ENCODE measurements at places on chromosomes 1 and 21.

- DNase-seq: no peak
Observed at GRCh38 chr21:42007356-42007940, 2.7 kb downstream of the ZBTB21 start.

DNA sequence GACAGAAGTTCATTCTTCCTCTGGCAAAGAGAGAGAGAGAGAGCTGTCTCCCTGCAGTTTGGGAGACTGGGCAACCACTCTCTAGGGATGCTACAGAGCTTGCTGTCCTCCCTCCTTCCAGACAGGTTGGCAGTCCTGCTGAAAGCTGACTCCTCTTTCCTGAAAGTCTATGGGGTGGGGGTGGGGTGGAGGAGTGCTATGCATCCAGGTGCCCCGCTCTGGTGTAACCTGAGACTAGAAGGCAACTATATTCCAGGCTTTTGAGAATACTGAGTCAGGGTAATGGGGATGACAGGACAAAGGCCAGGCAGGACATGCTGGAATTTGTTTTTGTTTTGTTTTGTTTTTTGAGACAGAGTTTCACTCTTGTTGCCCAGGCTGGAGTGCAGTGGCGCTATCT lies 55.4 kb downstream of the OPTC start:
- no peak for DNase-seq

DNA sequence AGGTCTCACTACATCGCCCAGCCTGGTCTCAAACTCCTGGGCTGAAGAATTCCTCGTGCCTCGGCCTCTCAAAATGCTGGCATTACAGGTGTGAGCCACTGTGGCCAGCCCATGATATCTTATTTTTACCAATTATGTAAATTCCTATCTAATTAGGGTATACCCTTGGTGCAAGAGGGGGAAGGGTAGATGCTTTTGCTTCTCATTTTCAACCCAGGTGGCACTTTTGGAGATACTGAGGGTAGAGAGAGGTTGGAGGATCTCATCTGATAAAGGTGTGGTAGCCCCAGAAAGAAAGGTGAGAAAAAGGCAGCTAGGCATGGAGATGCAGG lies 17.4 kb downstream of the ENSA start:
- no peak for DNase-seq

DNA sequence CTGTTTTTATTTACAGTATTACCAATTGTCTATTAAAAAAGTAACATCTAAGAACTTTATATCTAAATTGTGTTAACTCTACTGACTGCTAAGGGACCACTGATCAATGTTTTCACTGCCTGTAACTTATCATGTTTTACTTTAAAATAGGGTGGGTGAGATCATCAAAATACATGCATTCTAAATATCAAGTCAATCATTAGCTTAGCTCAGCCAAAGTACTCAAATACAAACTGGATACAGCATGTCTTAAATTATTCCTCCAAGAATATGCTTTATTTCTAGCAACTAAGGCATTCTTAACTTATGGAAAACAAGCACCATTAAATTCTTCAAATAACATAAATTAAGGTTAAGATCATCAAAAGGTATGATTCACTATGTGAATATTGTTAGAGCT lies 638.7 kb upstream of the RGS18 start:
- DNase-seq: no peak

GRCh38 chr1:6129313-6129712 lies 50.8 kb downstream of the CHD5 start:
- no peak for DNase-seq

- DNase-seq: no peak
Observed at GRCh38 chr1:32635508-32636277, 14.7 kb downstream of the ZBTB8OS start.

GRCh38 chr1:99003581-99004253 lies 944 bp downstream of the PLPPR5 start:
- no peak for DNase-seq

- DNase-seq: no peak
Observed at GRCh38 chr1:244349581-244350001, 102.1 kb downstream of the ADSS2 start.

- no peak for DNase-seq
Observed at GRCh38 chr1:205071028-205071409, 13.2 kb downstream of the TMEM81 start.

- DNase-seq: no peak
Observed at GRCh38 chr1:44947063-44947773, 39.2 kb downstream of the EIF2B3 start.

Measured in NCI-H187 treated with DMSO at 0.1 percent for 48 hours (cell line).